T-helper 2 cell treated with Interferon-gamma antibody and Interleukin-4, amounts not matched to agents 5 μg/mL and 100 μg/mL, for 36 hours (primary cell): ENCODE measurements at places on chromosomes 5 and 9.

GRCh38 chr9:136610426-136610825, 52.3 kb upstream of the EGFL7 start:
- no peak for DNase-seq

DNA sequence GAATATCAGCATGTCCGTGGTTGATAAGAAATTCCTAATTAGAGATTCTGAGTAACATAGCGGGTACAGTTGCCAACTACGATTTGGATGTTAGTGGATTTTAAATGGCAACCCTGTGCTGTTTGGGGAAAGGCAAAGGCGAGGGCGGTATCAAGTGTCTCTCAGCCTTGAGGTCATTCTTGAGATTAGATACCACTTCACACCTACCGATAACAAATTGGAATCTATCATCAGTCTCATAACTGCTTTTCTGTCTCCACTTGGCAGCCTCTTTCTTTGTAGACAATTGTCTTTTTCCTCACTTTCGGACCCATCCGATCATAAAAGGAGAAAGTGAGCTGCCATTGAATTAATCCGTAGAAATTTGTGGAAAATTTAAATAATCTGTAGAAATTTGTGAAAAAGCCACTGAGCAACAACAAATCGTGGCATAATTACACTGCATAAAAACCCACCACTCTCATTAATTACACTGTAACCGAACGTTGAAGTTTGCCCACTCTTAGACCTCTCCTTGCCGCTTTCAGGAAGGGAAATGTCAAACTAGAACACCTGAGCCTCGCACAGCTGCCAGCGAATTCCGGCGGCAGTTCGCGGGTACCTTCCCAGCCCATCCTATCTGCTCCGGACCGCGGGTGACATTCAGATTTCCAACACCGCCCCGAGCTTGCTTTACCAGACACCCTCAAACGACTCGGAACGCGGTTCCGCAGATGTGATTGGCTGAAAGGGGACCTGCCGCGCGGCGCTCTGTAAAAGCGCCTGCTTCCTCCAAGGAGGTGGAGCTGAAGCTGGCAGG, 849 bp upstream of the RGMB start:
- DNase-seq: no peak

DNA sequence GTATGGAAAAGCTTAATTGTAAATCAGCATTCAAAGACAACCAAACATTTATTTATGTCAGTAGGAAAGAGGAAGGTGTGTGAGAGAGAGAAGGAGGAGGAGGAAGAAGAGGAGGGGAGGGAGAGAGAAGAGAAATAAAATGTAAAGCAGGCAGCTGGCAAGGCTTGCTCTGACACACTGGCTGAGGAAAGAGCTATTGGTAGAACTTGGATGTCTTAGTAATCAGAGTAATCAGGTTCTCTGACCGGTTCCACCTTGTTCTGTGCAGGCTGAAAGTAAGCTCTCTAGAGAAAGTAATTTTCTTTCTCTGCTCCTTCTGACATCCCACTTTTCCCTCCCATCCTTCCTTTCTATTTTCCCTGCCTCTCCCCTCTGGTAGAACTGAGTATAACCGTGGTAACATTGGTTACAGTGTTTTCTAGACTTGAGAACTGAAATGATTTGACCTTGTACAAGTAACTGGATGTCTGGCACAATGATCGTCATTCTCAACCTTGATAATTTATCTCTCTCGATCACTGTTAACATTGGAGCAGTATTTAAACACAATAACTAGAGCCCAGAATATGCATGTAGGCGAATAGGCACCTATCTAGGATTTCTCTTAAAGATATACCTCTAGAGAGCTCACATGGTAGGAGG, 33.3 kb downstream of the TLE4 start:
- no peak for DNase-seq

DNA sequence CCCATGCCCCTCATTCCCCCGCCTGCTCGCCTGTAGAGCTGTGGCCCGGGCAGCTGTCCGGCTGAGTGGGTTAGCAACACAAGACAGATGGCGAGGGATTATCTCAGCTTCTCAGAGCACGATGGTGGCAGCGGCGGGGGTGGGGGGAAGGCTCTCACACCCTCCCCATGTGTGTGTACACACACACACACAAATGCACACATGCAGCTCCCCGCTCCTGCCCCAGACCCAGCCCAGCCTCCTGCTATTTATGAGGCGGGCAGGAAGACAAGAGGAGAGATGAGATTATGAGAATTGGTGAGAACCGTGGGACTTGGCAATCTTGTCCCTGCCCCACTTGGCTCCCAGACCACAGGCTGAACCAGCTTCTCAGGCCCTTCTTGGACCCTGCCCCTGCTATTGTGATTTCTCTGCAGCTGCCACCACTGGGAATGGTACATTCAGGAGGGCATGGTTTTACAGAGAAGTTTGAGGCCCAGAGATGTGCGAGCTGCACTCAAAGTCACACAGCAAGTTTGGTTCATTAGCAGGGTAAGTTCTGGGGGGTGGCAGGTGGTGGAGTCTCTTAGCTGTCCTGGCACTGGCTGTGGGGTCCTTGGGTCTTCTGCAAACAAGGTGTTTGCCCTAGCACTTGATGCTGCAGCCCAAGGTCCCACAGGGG, 51.0 kb upstream of the PSD2 start:
- no peak for DNase-seq

DNA sequence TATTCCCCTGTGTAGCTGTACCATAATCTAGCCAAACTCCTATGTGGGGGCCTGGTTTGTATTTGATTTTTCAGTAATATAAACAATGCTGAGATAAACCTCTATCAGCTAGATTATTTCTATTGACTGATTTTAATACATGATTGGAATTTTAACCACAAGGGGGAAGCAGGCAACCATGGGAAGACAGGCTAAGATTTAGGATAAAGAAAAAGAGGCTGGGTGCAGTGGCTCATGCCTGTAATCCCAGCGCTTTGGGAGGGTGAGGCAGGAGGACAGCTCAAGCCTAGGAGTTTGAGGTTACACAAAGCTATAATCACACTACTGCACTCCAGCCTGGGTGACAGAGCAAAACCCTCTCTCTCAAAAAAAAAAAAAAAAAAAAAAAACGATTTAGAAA, 18.1 kb upstream of the GPX3 start:
- no peak for DNase-seq

- no peak for DNase-seq
These were observed 44.8 kb upstream of the EQTN start for GRCh38 chr9:27341545-27342294.
